ENCODE measurements at places on chromosomes 13 and 19.

DNA sequence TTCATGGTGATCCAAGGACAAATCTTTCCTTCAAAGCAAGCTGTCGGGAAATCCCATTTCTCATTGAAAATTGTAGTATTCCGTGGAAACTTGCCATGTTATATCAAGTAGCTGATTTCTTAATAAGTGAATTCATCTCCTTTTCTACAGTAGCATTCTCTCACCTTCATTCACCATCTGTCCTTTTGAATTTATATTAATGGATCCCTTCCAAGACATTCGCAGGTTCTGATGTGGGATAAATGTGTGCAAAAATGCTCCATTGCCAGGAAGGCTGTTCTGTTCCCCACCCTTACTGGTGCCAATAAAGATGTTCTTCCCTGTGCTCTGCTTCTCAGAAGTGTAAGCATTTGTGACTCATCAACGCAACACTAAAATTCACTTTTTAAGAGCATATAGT is 36.2 kb downstream of the AMER2 start:
- H3K4me1 ChIP-seq, result no peaks in the 10 kb centered on the region
- H3K27me3 ChIP-seq, result peaks cover 9% of the 10 kb centered on the region
- no peak for DNase-seq

DNA sequence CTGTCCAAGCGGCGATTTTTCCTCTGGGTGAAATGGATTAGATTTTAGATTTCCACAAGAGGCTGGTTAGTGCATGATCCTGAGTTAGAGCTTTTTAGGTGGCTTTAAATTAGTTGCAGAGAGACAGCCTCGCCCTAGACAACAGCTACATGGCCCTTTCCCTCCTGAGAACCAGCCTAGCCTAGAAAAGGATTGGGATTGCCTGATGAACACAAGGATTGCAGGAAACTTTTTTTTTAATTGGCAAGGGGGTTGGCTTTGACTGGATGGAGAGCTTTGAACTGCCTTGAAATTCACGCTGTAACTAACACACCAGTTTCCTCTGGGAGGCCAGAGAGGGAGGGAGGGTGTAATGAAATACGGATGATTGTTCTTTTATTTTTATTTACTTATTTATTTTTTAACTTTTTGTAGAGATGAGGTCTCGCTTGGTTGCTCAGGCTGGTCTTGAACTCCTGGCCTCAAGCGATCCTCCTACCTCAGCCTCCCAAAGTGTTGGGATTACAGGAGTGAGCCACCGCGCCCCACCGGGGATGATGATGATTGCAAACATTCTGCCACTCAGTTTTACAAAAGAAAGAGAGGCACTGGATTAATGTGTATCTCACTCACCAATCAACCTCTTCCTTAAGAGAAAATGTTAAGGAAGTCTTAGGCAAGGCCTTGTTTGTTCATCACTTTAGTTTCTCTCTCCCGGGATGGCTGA is 1.9 kb downstream of the LDLR start:
- peaks cover 55% of the 10 kb centered on the region for H3K4me1 ChIP-seq
- DNase-seq, result no peak
- peak overlapping the region; percentile 68 for H3K4me3 ChIP-seq

DNA sequence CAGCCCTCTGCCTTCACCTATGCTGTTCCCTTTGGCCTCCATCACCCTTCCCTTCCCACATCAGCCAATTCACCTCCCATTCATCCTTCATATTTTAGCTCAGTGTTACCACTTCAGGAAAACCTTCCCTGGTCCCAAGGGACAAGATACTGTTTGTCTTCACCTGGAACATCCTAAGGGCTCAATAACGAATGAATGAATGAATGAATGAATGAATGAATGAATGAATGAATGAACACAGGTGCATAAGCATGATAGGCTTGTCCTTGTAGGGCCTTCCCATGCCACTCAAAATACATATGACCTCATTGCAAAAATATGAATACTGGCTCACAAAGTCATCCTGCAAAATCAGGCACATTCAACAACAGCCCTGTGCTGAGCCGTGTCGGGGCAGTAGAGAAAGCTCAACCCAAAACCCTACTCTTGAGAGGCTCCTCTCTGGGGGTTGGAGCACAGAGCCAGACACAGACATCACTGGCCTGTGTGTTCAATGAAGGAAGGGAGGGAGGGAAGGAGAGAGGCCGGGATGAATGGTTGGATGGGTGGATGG is 33.7 kb upstream of the TPM4 start:
- no peak overlapping the region for H3K27ac ChIP-seq
- no peak overlapping the region for H3K4me3 ChIP-seq
- H3K36me3 ChIP-seq, result no peaks in the 10 kb centered on the region

GRCh38 chr13:111304603-111305289 is 15.7 kb upstream of the TEX29 start:
- no peak overlapping the region for H3K4me3 ChIP-seq
- DNase-seq, result no peak
- no peak overlapping the region for H3K27ac ChIP-seq
- H3K27me3 ChIP-seq, result no peaks in the 10 kb centered on the region
- H3K4me1 ChIP-seq, result no peaks in the 10 kb centered on the region

DNA sequence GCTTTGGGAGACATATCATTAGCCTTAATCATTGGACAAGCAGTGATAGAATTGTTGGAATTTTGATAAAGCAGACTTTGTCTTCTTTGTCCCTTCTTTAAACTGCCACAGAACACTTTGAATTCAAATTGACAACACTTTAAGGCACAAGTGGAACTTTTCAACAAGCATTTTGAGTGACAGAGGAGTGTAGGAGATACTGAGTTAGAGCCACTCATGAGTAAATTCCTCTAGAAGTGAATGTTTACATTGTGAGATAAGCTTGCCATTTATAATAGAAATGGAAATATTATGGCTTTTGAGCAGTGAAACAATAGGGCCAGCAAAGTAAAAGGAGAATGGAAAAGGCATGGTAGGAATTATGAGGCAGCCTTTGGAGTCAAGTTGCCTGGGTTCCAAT is 515.8 kb downstream of the SLITRK6 start:
- H3K27ac ChIP-seq, result no peak overlapping the region
- no peaks in the 10 kb centered on the region for H3K4me1 ChIP-seq
- no peaks in the 10 kb centered on the region for H3K36me3 ChIP-seq
- H3K27me3 ChIP-seq, result no peaks in the 10 kb centered on the region

GRCh38 chr13:34507630-34508029 is 434.4 kb upstream of the NBEA start:
- H3K4me1 ChIP-seq, result no peaks in the 10 kb centered on the region
- H3K36me3 ChIP-seq, result no peaks in the 10 kb centered on the region
- H3K27ac ChIP-seq, result no peak overlapping the region

- H3K27me3 ChIP-seq, result no peaks in the 10 kb centered on the region
- peak; percentile 12 for DNase-seq
- H3K4me3 ChIP-seq, result peak overlapping the region; percentile 74
- peaks cover 27% of the 10 kb centered on the region for H3K36me3 ChIP-seq
- peaks cover 37% of the 10 kb centered on the region for H3K4me1 ChIP-seq
These were observed 941 bp downstream of the ZNF160 start for GRCh38 chr19:53102206-53102755.

GRCh38 chr13:35496761-35497386 is 20.4 kb upstream of the MAB21L1 start:
- no peaks in the 10 kb centered on the region for H3K27me3 ChIP-seq
- DNase-seq, result no peak
- no peaks in the 10 kb centered on the region for H3K36me3 ChIP-seq
- H3K27ac ChIP-seq, result no peak overlapping the region

- no peaks in the 10 kb centered on the region for H3K27me3 ChIP-seq
- H3K27ac ChIP-seq, result no peak overlapping the region
- no peaks in the 10 kb centered on the region for H3K36me3 ChIP-seq
- no peak for DNase-seq
These were observed 45.4 kb upstream of the CYP2B6 start for GRCh38 chr19:40945645-40946044.

DNA sequence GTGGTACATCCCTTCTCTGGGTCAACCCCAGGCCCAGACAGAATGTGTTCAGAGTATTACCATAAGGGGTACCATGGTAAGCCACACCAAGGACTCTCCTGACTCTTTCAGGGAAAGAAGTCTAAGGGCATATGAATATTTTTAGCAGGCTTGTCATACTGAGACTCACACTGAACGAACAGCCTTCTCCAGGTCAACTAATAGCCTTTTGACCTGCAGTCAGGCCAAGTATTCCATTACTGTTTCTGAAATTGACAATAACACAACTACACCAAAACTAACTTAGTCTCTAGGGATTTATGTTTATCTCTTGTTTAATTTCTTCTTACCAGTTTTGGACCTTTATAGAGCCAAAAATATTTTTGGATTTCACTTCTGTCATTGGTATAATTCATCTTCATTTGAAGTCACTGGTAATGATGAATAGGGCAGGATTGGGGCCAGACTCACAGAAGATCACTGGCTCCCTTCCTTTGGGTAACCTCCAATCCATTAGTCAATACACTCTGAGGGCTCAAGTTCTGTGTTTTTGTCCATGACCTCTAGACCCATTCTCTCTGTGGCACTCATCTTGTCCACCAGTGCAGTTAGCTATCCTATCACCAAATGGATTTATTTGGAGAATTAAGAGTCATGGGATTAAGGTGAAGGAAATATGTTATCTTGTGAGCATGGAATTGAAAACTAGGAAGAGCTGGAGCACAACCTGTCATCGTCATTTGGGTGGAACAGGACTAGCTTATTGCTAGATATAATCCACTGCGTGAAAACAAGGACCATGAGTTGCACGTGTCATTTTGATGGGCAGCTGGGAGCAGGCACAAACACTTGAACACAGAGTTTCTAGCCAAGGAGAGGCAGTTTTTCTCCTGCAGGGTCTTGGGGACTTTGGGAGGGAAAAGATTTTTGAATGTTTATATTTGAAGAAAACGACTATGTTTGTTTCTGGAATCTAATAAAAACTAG is 313.3 kb downstream of the DCLK1 start:
- H3K4me3 ChIP-seq, result no peak overlapping the region
- DNase-seq, result no peak
- no peaks in the 10 kb centered on the region for H3K27me3 ChIP-seq
- H3K4me1 ChIP-seq, result no peaks in the 10 kb centered on the region

Data from DND-41 (cell line).